ENCODE measurements at places on chromosomes 2 and 18. TPM values are rescaled to one million over a fixed set of nuclear protein-coding genes. Genes with fewer than 3 reads are reported as not detected.

GRCh38 chr2:20451341-20451740 is 4.5 kb downstream of the RHOB start:
- no peak for DNase-seq

ITGAV gene
- polyA plus RNA-seq, result 9.1 TPM

DNA sequence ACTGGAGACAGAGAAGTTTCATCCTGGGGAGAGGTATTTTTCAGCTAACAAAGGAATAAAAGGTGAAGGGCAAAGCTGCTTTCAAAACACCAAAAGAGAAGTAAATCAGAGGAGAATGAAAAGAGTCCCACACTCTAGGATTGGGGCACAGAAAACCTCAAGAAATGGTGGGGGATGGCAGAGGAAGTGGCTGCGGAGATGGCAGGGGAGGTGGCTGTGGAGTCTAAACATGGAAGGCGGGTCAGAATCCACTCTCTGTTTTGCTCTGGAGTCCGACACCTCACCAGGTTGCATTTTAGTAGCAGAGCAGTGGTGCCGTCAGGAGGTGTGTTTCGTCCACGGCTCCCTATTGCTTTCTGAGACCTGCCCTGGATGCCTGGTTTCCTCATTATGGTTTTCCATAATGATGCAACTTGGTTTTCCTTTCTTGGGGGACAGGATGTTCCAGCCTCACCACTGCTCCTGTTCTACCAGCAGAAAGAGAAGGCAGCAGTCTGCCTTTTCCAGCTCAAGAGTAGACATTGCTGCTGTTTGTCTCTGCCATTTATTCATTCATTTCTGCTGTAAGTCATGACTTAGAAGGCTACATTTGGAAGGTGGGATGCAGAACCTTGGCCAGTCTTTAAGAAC is 188.7 kb downstream of the ANKRD44 start:
- no peak for DNase-seq

DNA sequence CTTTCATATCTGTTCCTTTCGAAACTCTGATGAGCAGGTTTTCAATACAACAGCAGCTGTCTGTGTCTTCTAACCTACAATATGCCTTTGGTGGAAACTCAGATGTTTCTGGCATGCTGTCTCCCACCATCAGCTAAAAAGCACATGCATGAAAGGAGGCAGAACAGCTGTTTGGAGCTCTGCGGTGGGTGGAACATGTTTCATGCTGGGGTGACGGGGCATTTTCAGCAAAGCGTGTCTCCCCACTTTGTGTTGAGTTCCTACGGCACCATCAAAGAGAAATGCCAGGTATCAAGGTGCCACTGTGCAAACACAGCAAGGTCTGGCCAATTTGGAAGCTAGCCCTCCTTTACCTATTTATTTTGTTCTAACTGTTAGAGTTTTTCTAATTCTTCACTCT is 290.1 kb downstream of the CLIP4 start:
- DNase-seq, result no peak

DNA sequence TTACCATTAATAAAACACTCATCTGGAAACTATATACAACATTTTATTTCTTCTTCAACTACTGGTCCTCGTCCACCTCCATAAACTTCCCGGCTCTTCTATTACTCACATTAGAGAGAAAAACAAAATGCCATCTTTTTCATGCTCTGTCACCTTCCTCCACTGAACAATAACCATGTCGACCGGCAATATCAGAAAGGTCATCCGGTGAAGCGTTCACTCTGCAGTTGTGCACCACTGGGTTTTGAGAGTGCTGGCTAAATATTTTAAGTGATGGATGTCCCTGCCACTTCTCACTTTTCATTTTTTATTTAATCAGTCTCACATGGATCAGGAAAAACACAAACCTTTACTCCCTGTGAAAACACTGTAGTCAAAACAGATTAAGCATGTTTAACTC is 48.2 kb downstream of the SPP2 start:
- DNase-seq, result no peak

ACVR2A gene
- 9.5 TPM for polyA plus RNA-seq

- DNase-seq, result no peak
Observed at GRCh38 chr18:49926106-49926745, 112.9 kb upstream of the ACAA2 start.

DNA sequence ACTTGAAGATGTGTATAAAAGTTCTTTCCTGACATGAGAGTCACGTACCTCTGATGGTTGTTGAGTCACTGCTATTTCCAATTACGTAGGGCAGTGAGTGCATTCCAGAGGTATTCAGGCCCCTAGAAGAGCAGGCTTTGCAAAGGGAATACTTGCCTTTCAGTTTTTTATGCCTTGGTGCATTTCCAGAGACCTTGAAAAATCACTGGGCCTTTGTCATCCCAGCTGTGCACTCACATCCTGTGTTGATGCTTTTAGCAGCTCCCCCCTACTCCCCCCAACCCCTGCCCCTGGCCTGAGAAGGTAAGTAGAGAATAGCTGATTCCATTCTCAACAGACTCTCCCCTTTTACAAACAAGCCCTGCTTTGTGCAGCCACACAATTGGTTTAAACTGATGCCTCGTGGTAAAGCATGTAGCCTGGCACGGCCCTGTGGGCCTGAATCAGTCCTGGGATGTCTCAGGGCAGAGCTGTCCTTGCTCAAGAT is 174.2 kb downstream of the PRPF40A start:
- peak; percentile 54 for DNase-seq

TM4SF20 gene
- 0.12 TPM for polyA plus RNA-seq

FBLN7 gene
- 0.16 TPM for polyA plus RNA-seq

MC4R gene
- not detected for polyA plus RNA-seq

AQP4 gene
- polyA plus RNA-seq, result 1.1 TPM

GRCh38 chr18:37565101-37565976 is at the start of gene CELF4:
Gene CELF4 (minus strand): TSS chr18:37565798.
- DNase-seq, result peak; percentile 28

DNA sequence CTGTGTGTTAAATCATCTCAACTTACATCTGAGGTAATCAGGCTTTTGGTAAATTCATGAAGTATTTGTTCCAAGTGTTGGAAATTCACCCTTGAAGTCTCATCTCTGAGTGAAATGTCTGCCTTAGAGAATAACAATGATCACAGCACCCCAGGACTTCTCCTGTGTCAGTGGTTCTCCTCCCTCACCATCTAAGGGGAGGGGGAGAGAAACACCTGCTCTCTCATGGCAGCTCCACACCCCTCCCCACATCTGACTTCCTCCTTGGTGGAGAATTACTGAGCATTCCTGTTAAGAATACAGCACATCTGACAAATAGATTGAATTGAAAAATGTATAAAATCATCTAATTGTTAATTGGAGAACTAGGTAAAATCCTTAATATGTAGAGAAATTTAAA is 532.1 kb downstream of the RNF144A start:
- peak; percentile 10 for DNase-seq

- DNase-seq, result no peak
Observed at GRCh38 chr2:197130318-197130717, 180.3 kb downstream of the ANKRD44 start.

- no peak for DNase-seq
Observed at GRCh38 chr18:74498712-74499627, 2.8 kb downstream of the CNDP2 start.

GRCh38 chr2:238043851-238044250 is 16.9 kb upstream of the SCLY start:
- DNase-seq, result no peak

PRSS56 gene
- not detected for polyA plus RNA-seq

RTTN gene
- polyA plus RNA-seq, result 7.3 TPM

GRCh38 chr2:37637985-37638384 is 33.5 kb downstream of the CDC42EP3 start:
- no peak for DNase-seq

DSG4 gene
- polyA plus RNA-seq, result not detected

- no peak for DNase-seq
Observed at GRCh38 chr18:7941533-7941932, 374.4 kb downstream of the PTPRM start.

DNA sequence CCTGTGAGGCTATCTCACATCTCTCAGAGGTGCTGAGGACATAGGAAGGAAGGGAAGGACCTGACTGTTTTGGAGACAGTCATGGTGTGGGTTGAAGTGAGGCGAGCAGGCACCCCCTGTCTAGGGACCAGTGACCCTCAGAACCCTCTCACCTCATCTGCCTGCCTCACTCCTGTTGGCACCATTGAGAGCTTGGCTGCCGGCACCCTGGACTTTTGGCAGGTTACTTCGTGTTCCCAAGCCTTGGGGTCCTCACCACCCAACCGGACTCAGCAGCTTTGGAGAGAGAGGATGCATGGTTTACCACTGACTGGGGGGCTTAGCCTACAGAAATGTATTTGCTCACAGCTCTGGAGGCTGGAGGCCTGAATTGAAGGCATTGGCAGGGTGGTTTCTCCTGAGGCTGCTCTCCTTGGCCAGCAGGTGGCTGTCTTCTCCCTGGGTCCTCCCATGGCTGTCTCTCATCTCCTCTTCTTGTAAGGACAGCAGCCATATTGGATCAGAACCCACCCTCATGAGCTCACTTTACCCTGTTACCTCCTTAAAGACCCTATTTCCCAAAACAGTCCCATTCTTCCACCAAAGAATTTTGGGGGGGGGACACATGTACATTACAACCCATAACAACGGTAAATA is 142.0 kb downstream of the TSN start:
- peak; percentile 68 for DNase-seq

DNA sequence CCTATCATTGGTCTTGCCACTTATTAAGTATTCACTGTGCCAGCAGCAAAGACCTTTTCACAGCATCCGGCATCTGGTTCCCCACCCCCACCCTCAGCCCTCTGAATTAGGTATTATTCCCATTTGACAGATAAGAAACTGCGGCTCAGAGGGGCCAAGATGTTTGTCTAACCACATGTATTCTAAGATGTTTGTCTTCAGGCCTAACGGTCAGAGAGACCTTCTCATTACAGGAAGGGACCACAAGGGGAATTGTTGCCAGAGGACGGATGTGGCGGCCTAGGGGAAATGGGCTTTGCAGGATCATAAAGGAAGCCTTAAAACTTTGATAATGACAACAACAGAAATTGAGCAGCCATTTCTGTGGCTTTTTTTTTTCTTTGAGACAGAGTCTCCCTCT is 16.6 kb downstream of the NPPC start:
- no peak for DNase-seq

GRCh38 chr2:168454737-168455644 is 1.1 kb upstream of the CERS6 start:
- DNase-seq, result no peak

DNA sequence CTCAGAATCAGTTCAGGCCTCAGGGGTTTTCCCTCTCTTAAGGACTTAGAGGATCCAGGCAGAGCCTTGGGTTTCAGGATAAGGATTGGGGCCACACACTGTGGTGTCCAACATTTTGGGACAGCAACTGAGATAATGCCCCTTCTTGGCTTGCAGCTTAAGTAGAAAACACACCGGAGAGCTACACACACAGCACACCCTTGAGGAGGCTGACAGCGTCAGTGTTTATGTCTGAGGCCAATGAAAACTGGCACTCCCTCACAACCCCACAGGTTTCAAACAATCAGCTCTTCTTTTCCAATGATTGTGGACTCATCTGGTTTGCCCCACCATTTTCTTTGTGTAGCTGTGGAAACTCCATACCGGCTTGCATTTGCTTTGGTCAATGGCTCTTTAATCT is 257.7 kb downstream of the CDCA7 start:
- DNase-seq, result no peak

Data from GM23338 (cell line).